ENCODE measurements at places on chromosomes 6 and 20.

DNA sequence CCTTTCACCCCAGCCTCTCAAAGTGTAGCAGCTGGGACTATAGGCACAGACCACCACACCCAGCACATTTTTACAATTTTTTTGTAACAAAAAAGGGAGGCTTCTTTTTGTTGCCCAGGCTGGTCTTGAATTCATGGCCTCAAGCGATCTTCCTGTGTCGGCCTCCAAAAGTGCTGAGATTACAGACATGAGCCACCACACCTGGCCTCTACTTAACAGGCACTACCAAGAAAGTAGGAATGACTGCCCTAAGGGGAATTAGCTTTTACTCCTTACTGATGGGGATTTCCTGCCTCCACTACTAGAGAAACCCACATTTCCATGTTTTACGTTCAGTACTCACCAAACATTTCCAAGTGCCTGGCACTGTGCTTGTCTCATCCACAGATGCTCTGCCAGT lies 109.6 kb downstream of the CARMIL1 start:
- no peak for DNase-seq

DNA sequence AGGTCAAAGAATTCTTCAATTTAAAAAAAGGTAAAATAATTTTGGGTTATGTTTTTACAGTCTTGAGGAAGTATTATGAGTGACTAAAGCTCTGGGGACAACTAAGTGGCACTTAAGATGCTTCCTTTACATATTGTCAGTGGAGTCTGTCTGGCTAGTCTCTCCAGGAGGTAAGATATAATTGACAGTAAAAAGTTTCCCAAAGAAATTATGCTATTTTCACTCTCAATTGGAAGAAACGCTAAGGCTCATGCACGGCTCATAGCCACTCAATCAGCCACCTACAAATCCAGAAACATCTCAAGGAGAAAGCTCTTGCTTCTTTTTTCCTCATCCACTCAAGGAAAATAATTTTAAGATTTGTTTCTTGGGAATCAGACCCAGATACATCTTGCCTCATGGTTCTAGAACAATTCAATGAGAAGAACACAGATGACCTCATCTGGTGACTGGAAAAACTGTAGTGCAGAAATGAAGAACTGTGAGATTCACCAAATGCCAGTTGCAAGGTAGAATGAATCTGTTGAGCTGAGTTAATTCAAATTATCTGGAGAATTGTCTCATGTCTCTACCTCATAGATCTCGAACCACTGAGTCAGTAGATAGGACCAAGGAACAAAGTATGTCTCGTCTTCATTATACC lies 252.9 kb downstream of the TPBG start:
- DNase-seq, result no peak

DNA sequence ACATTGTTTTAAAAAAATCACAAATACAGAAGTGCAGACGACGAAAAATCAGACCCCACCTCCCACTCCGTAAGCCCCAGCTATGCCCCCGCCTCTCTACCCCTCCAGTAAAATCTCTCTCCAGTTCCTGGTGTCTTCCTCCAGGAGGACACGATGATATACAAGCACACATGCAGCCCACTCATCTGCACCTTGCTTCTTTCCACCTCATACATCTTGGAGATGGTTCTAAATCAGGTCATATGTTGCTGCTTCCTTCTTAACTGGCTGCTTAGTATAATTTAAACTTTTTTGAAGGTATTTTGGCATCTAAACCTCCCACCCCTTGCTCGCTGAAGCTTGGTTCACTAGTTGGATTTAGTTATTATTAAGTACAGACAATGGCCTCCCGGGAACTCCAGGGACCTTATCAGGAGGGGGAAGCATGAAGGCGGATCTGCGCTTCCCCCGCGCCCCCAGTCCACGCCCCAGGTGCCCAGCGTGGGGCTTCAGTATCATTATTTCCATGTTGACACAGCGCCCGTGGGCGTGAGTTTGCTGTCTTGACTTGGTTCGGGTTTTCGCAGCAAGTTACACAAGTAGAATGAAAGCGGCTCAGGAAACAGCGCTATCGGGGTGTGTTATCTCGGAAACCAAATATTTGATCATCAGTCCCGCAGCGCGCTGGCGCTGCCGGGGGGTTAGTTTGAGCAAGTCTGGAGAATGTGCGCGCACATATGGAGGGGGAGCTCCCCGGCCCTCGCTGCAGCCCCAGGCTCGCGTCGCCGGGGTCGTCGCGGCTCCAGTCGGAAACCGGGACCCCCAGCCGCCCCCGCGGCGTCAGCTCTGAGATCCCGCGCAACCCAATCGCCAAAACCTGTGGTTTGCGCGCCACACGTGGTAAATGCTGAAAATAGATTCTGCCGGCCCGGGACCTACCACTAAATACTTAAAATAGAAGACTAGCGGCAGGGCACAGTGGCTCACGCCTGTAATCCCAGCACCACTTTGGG lies 2.3 kb downstream of the BMP7 start:
- DNase-seq, result peak; percentile 58

GRCh38 chr6:46393940-46394337 lies 97.3 kb downstream of the RCAN2 start:
- no peak for DNase-seq

- no peak for DNase-seq
These were observed 531.7 kb downstream of the LMBRD1 start for GRCh38 chr6:69265090-69265489.

DNA sequence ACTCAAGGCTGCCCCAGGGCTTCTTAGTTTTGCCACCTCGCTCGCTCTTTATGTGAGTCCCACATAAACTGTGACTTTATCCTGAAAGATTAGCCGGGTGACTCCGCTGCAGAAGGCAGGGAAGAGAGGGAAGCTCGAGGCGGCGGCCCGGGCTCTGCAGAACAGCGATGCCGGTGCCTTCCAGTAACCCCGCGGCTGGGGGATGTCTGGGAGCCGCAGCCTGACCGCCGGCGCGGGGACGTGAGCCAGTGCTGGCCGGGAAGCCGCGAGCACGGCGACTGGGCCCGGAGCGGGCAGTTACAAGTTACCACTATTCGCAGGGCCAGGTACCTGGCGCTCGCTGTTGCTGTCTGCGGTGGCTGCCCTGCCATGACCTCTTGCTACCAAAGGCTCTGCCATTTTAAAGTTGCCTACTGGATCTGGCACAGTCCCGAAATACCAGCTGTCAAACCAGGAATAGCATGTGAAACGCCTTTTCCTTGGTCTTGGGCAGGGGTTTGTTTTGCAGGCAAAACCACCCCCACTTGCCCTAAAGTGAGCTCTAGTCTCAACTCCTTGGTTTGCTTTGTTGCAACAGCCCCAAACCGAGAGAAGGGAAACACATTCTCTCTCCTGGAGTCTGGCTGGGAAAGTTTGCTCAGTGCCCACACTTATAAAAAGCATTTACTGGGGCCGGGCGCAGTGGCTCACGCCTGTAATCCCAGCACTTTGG lies 124.0 kb upstream of the SLC2A12 start:
- DNase-seq, result no peak

DNA sequence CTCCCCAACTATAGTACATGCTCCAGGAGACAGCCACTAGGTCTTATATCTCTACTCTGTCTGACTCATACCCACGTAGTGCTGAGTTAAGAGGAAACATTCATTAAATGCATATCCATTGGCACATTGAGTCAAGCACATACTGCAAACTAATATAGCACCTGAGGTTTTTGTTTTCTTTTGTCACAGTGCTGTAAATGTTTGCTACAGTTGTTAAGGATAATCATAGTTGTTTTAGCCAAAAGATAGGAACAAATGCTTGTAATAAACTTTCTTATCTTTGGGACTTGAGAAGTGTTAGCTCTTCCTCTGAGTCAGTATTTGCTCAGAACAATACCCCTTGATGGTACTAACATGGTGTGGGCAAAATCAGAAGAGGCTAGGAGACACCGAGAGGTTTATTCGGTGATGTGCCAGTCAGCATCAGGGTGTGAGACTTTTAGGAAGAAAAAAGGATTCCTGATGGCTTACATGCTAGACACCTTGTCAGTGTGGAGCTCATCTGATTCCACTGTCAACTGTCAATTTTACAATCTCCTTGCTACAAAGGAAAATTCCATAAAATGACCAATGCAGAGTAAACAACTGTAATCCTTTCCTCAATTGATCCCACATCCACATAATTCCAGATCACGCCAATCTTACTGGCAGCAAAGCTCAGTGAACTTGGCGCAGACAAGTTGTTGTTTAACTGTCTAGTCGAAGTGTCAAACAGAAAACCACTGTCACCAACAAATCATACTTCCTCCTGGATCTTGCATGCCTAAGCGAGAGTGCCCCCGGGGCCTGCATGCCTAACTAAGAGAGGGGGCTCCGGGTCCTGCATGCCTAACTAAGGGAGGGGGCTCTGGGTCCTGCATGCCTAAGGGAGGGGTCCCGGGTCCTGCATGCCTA lies 36.1 kb downstream of the ELOVL2 start:
- no peak for DNase-seq

DNA sequence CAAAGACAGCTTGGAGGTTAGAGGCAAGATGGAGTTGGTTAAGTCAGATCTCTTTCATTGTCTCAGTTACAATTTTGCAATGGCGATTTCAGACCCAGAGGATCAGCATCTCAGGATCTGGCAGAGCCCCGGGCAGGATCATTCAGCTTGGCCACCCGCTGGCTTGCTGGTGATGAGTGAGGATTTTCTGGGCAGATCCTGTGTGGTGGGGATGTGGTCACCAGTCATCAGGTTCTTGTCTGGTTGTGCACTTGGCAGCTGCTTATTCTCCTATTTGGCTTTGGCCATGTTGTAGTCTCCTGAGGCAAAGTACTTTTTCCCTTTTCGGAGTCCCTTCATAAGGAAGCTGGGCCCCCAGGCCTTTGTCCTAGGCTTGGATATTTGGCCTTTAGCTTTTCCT lies 953.9 kb downstream of the KIF16B start:
- DNase-seq, result no peak

DNA sequence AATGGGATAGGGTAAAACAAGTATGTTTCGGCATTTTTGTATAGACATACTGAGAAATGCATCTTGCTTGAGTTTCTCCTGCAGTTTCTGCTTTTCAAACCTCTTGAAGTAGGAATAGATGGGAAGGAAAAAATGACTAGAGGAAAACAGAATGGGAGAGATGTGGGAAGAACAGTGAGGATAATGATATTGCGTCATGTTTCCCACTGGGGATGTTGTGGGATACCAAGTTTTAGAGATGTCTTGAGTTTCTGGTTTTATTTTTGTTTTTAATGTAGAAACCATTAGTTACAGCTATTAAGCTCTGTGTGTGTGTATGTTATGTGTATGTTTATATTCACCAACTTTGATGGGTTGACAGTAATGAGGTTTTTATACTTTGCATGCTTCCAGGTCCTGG lies 24.6 kb downstream of the POLH start:
- DNase-seq, result no peak

DNA sequence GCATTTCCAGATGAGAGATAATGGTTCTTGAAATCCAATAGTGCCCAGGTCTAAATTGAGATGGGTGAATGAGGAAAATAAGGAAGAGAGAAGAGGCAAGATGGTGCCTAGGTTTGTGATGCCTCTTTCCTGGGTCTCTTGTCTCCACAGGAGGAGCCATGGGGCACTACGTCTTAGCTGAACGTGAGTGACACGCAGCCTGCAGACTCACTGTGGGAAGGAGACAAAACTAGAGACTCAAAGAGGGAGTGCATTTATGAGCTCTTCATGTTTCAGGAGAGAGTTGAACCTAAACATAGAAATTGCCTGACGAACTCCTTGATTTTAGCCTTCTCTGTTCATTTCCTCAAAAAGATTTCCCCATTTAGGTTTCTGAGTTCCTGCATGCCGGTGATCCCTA lies 6.8 kb downstream of the HFE start:
- no peak for DNase-seq

- no peak for DNase-seq
These were observed 48.5 kb downstream of the KIF13A start for GRCh38 chr6:17938901-17939300.

- DNase-seq, result no peak
These were observed 627.3 kb downstream of the UTRN start for GRCh38 chr6:144912474-144912873.

DNA sequence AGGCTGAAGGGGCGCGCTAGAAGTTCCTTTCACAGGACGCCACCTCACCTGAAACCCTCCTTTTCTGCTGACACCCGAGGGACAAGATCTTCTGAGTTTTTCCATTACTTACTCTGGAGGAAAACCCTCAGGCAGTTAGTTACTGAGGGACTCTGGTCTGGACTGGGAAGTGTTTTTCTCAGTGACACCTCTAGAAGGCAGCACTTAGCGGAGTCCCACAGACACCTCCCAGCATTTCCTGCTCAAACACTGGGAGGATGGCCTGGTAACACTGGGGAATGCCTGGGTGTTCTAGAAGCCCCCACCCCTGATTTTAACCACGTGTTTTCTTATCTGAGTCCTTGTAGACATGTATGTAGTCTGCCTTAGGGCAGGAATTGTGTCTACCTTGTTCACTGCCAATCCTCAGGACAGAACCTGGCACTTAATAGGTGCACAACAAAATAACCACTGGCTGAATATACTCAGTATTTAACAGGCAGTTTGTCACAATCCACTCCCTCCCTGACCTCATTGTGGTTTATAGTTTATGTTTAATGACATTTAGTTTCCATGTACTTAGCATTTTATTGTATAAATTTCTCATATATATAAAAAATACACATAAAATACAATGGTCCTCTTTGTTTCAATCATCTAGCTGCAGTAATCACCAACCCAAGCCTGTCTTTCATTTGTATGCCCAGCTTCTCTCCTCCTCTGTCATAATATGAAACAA lies 4.8 kb downstream of the GSTA3 start:
- peak; percentile 25 for DNase-seq

DNA sequence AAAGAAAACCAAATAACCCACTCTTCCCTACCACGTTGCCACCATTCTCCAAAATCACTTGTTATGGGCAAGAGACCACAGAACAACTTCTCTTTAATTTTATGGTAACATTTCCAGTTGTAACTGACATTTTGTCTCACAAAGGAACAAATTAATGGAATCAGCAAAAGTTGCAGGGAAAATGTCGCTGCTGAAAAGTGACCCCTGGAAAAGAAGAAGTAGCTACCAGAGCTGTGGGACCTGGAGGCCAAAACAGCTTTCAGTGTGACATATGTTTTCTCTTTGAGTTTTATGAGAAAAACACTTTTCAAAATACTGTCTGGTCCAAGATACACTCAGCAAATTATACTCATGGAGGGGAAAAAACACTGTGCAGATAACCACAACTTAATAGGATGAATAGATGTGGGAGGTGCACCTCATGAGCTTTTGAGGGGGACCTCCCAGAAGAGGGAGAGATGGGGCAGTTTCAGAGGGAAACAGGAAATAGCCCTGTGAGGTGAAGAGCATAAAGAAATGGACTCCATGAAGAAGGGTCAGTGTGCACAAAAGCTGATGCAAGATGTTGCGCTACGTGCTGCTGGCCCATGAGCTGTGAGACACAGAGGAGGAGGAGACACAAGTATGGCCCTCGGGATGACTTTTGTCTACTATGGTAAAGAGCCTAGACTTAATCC lies 87.3 kb downstream of the DTNBP1 start:
- DNase-seq, result no peak

DNA sequence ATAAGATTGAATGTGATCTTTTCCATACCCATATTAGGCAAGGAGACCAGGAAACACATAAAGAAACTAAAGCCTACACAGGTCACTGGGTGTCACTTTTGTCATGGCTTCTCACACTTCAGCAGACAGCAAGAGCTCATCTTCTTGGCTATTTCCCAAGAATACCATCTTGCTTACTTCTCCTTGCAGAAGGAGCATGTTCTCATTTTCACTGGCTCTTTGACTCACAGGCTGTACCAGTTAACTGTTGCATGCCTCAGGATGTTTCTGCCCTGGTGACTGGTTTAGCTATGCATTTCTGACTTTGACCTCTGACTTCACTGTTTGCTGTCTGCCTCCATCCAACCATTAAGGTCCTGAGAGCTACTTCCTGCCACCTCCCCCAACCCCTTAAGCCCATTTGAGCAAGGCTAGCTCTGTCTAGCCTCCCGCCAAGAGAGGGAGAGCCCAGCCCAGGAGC lies 40.3 kb upstream of the OGFRL1 start:
- DNase-seq, result no peak

All from stimulated activated CD8-positive, alpha-beta memory T cell treated with anti-CD3 and anti-CD28 coated beads, Interleukin-4, amount 100 ng/mL, for 48 hours (primary cell).